Ovary (tissue), 10 donors: ENCODE measurements at places on chromosomes 7 and 10. TPM values are rescaled to one million over a fixed set of nuclear protein-coding genes. Genes with fewer than 3 reads are reported as not detected.
A peak's percentile ranks its signal among the peaks of the same experiment; 100 is the strongest.

The HIBADH gene
- total RNA-seq, result 47.2 TPM

The PRDX3 gene
- total RNA-seq, result 81.8 TPM

DNA sequence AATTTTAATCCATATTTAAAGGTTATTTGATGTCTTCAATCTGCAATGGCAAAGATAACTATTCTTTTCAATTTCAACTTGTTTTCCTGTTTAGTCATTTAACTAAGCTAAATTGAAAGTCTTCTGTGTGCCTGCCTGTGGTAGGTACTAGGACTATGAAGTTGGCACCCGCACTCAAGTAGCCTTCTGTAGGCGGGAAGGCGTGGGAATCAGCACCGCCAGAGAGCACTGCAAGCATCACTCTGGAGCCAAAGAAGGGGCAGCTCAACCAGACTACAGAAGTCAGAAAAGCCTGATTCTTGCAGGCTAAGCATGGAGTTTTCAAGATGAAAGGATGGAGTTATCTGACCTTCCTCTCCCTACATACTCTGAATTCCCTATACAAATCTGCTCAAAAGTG, 269.0 kb upstream of the PHF14 start:
- no peaks in the 10 kb centered on the region for H3K36me3 ChIP-seq
- H3K27me3 ChIP-seq, result no peaks in the 10 kb centered on the region
- H3K27ac ChIP-seq, result no peak overlapping the region
- no peaks in the 10 kb centered on the region for H3K4me1 ChIP-seq
- no peak overlapping the region for H3K4me3 ChIP-seq

DNA sequence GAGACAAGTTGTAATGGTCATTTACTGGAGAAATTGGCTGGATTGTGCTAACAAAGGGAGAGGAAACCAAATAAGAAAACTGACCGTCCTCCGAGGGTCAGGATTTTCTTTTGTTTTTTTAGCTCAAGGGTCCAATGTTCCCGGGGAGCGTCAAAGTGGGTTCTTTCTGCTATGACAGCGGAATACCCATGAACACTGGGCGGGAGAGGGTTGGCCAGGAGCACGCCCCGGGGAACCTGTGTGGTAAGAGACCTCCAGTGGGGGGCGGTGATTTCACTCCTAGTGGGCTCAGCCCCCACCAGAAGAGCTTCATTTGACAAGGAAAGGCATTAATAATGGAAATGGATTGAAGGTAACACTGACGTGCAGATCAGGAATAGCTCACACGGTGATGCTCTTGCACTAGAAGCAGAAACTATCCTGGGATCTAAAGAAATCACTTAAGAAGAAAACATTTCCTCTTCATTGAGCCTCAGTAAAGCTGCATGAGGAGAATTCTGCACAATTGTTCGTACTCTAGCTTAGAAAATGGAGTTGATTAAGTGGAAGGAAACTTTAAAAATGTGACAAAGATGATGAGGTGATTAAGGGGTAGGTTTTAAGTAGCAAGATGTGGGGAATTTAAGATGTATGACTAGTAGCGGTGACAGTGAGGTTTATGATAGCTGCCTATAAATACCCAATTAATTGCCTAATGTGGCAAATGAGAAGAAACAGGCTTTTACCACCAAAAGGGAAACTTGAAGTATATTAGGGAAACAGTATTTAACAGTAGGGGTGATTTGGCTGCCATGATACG, 627.2 kb downstream of the SUGCT start:
- DNase-seq, result no peak
- no peak overlapping the region for H3K4me3 ChIP-seq
- no peaks in the 10 kb centered on the region for H3K36me3 ChIP-seq
- peaks cover 3% of the 10 kb centered on the region for H3K4me1 ChIP-seq
- H3K27ac ChIP-seq, result no peak overlapping the region

GRCh38 chr7:277228-277627, 12.7 kb upstream of the FOXL3 start:
- DNase-seq, result no peak
- no peaks in the 10 kb centered on the region for H3K36me3 ChIP-seq
- H3K4me1 ChIP-seq, result no peaks in the 10 kb centered on the region
- H3K4me3 ChIP-seq, result no peak overlapping the region

- no peak overlapping the region for H3K27ac ChIP-seq
- H3K4me3 ChIP-seq, result no peak overlapping the region
- H3K4me1 ChIP-seq, result no peaks in the 10 kb centered on the region
Measured at GRCh38 chr10:76899490-76899889, 738.1 kb downstream of the KCNMA1 start.

DNA sequence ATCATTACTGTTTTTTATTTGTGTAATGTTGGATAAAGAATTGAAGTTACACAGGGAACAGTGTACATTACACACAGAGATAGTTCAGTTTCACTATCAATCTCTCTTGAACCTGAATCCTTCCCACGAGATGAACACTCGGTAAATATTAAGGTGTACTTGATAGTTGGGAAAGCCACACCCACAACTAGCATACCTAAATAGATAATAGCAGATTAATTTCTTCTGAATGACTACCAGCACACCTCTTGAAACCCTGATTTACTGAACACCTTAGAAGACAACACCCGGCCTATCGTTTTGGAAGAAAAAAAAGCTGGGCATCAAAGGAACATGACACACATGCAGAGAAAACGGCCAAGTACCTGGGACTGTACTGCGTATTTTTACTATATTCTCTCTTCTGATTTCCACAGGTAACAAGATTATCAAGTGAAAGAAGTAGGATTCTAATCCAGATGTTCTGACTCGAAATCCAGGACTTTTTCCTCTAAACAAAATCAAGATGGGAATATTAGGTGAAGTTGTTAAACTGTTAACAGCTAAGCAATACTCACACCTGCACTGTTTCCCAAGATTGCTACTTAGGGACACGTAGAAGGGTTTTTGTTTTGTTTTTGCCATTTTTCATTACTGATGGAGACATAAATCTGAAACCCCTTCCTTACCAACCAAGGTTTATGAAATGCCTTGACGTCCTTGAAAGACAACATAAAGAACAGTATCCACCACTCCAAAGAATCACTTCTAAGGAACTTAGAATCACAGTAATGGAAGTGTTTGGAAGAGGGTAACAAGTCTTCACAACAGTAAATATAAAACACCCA, 1.0 kb downstream of the CCDC186 start:
- peak overlapping the region; percentile 97 for H3K4me3 ChIP-seq
- DNase-seq, result no peak
- H3K27me3 ChIP-seq, result no peaks in the 10 kb centered on the region
- peak overlapping the region; percentile 92 for H3K27ac ChIP-seq
- no peaks in the 10 kb centered on the region for H3K36me3 ChIP-seq

DNA sequence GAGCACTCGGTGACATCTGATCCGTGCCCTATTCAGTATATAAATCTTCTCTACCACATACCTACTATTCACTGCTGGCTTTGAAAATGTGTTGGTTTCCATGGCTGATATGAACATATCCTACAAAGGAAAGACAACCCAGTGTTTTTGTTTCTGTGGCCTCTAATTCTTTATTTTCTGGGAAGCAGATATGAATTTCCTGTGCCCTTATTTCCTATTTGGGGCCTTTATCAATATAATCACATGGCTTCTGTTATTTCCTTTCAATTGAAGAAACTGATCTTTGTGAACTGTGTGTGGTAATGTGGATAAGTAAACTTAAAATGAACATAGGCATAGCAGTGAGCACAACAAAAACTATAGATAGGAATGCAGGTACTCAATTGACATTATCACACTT, 10.6 kb downstream of the CCNJ start:
- H3K36me3 ChIP-seq, result no peaks in the 10 kb centered on the region
- H3K27ac ChIP-seq, result no peak overlapping the region
- no peaks in the 10 kb centered on the region for H3K4me1 ChIP-seq
- no peak overlapping the region for H3K4me3 ChIP-seq

The OR6V1 gene
- total RNA-seq, result not detected

The H2BK1 gene
- total RNA-seq, result not detected
